CD4-positive, CD25-positive, alpha-beta regulatory T cell (primary cell): ENCODE measurements at places on chromosomes 7 and 10. TPM values are rescaled to one million over a fixed set of nuclear protein-coding genes. Genes with fewer than 3 reads are reported as not detected.

Gene ASIC3
- not detected for polyA plus RNA-seq

Gene GIMAP1
- 64.1 TPM for polyA plus RNA-seq

Gene HOXA6
- polyA plus RNA-seq, result not detected

Gene ST8SIA6
- 7.3 TPM for polyA plus RNA-seq

Gene PFKFB3
- polyA plus RNA-seq, result 2.8 TPM

Gene KIAA1549
- polyA plus RNA-seq, result not detected

Gene KIAA1217
- polyA plus RNA-seq, result not detected

Gene FAM221A
- 4.8 TPM for polyA plus RNA-seq

Gene CYTH3
- polyA plus RNA-seq, result 3.8 TPM

Gene NME8
- not detected for polyA plus RNA-seq

Gene EBLN1
- polyA plus RNA-seq, result not detected

Gene RBM33
- polyA plus RNA-seq, result 33.5 TPM

Gene PDE6C
- polyA plus RNA-seq, result not detected

Gene TRPV6
- polyA plus RNA-seq, result 0.30 TPM

Gene PTPRZ1
- not detected for polyA plus RNA-seq

Gene CH25H
- 0.10 TPM for polyA plus RNA-seq

Gene C10orf105
- polyA plus RNA-seq, result 0.20 TPM

Gene PNLIPRP2
- polyA plus RNA-seq, result not detected

Gene PRF1
- 187 TPM for polyA plus RNA-seq

Gene WNT2
- not detected for polyA plus RNA-seq

Gene PAX4
- polyA plus RNA-seq, result not detected

Gene CTAGE6
- 0.31 TPM for polyA plus RNA-seq

Gene COL17A1
- polyA plus RNA-seq, result not detected

Gene HKDC1
- 2.2 TPM for polyA plus RNA-seq

Gene RAPGEF5
- polyA plus RNA-seq, result not detected

Gene C10orf62
- polyA plus RNA-seq, result not detected

Gene TAS2R3
- polyA plus RNA-seq, result not detected

Gene ZNF800
- 59.5 TPM for polyA plus RNA-seq

Gene C7orf57
- polyA plus RNA-seq, result not detected

Gene FFAR4
- not detected for polyA plus RNA-seq

Gene NAMPT
- 23.5 TPM for polyA plus RNA-seq

Gene OR6B1
- polyA plus RNA-seq, result not detected

Gene EVX1
- polyA plus RNA-seq, result not detected

Gene CDHR3
- 5.6 TPM for polyA plus RNA-seq

Gene ADARB2
- polyA plus RNA-seq, result 0.86 TPM

Gene TEX36
- not detected for polyA plus RNA-seq

Gene NKX1-2
- polyA plus RNA-seq, result not detected

Gene MMD2
- polyA plus RNA-seq, result not detected

Gene TMEM273
- polyA plus RNA-seq, result 33.6 TPM

Gene CEP55
- 4.6 TPM for polyA plus RNA-seq

Gene AZGP1
- not detected for polyA plus RNA-seq

Gene DUSP5
- 5.1 TPM for polyA plus RNA-seq

Gene CHRM2
- not detected for polyA plus RNA-seq

Gene MALRD1
- not detected for polyA plus RNA-seq

Gene CYP3A7
- not detected for polyA plus RNA-seq

Gene TMEM140
- 36.6 TPM for polyA plus RNA-seq

Gene OTUD1
- polyA plus RNA-seq, result 16.6 TPM

Gene TAS2R5
- polyA plus RNA-seq, result not detected

Gene GDF2
- polyA plus RNA-seq, result not detected

Gene TMEM176A
- polyA plus RNA-seq, result not detected

Gene RAB11FIP2
- 6.1 TPM for polyA plus RNA-seq

Gene TMEM229A
- polyA plus RNA-seq, result not detected

Gene NRBF2
- polyA plus RNA-seq, result 30.5 TPM

Gene KIF11
- polyA plus RNA-seq, result 2.1 TPM

Gene PAPSS2
- polyA plus RNA-seq, result 0.07 TPM
